Motor neuron (in vitro differentiated cells): ENCODE measurements at places on chromosomes 7 and 10.

- no peak for ATAC-seq
These were observed 1.5 kb downstream of the ABCB4 start for GRCh38 chr7:87473986-87474385.

GRCh38 chr10:5659702-5660528 lies 6.5 kb downstream of the ASB13 start:
- no peak for ATAC-seq

DNA sequence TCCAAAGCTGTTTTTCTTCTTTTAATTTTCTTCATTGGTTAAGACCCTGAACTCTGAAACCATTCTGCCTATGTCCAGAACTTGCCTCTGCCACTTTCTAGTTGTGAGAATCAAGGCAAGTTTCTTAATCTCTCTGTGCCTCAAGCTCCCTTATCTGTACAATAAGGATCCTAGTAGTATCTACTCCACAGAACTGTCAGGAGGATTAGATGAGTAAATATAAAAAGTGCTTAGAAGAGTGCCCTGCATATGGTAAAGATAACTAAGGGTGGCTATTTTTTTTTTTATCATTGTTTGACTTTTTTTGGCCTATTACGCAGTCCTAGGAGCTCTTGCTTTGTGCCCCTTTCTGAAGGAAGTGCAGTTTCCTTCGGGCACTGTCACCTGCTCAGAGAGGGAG lies 46.4 kb upstream of the RAPGEF5 start:
- ATAC-seq = no peak

- ATAC-seq = no peak
These were observed 268.4 kb downstream of the TCERG1L start for GRCh38 chr10:131043039-131043691.

DNA sequence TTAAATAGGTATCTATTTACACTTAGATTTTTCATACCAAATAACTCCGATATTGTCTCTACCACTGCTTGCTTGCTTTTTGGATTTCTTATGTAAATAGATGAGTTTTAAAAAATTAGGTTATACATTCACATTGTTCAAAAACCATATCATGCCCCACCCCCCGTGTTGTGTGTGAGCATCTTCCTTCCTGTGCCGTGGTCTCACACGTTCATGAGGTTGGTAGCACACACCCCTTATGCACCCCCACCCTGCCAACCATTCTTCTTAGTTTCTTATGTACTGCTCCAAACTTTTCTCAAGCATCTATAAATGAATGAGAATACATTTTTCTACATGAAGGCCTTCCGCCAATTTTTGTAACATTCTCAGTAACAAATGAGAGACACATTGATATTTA lies 115.6 kb downstream of the FANK1 start:
- ATAC-seq = no peak

- ATAC-seq = no peak
These were observed 60.4 kb downstream of the VIPR2 start for GRCh38 chr7:159084069-159084801.

DNA sequence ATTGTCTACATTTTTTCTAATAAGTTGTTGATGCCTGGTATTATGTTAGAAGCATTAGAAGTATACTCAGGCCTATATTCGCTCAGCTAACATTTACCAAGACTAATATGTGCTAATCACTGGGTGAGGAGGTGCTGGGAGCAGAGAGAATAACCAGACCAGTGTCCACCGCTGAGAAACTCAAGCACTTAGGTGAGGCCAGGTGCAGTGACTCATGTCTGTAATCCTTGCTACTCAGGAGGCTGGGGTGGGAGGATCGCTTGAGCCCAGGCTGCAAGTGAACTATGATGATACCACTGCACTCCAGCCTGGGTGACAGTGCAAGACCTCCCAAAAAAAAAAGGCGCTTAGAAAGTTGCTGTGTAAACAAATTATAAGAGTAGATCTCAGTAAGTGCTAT lies 182.2 kb upstream of the AOAH start:
- no peak for ATAC-seq

GRCh38 chr10:46026106-46026505 lies 4.3 kb downstream of the NCOA4 start:
- no peak for ATAC-seq

DNA sequence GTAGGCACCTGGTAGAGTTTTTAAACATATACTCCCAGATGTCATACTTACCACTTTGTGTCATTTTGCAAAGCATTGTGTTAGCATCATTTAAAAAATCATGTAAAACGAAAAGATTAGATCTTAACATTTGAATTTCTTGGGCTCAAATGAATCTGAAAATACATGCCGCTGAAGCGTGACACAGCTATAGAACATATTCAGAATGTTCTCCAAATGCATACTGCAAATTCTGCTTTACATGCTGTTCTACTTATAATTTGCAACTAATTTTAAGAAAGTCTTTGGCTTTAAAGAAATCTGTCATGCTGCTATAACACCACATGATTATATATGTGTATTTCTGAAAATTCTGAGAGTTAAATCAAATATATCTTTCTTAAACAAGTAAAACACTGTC lies 109.2 kb upstream of the CAV2 start:
- ATAC-seq = no peak

DNA sequence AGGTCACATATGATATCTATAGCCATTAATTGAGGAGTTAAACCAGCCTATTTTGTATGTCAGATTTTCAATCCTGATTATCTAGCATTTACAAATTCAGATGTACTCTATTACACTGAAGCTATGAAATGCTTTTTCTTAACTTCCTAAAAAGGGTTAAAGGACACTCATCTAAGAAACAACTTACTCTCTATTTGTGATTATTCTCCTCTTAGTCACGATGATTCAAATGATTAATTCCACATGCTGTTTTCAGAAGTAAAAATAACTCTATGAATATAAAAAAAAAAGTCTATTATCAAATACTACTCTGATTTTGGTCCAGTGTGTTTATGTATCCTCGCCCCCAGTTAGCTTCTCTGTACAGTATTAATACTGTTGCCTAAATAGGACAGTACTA lies 1199.9 kb downstream of the GATA3 start:
- no peak for ATAC-seq

- ATAC-seq = peak; percentile 95
These were observed 89.5 kb downstream of the ANK3 start for GRCh38 chr10:60299961-60300883.

DNA sequence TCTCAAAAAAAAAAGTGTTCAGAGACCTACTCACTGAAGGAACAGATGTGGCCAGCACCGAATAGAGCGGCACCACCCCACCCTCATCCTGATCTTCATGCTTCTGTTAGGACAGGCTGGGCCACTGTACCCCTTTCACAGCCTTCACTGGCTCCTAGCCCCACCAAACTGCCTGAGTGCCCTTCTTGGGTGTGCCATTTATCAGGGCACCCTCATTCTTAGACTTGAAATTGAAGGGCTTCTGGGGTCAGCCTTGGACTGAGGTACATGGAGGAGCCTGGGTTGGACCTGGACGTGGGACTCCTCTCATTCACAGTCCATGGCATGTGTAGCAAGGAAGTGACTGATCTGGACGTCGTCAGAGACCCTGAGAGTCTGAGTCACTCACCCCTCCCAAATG lies 190.3 kb downstream of the COBL start:
- ATAC-seq = no peak

DNA sequence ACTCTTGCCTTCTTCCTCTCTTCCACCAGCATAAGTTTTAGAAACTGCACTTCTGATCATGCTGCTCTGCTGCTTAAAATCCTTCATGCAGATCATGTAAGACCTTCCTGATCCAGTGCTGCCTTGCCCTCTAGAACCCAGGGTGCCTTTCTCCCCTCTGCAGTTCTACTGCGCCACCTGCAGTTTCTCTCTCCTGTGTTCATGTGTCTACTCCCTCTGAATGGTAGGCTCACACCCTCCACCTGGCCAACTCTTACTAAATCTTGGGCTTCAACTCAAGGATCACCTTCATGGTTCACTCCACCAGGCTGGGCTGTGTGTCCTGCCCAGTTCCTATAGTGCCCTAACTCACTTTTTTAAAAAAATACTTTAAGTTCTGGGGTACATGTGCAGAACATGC lies 174.6 kb upstream of the ITGB1 start:
- peak; percentile 54 for ATAC-seq

DNA sequence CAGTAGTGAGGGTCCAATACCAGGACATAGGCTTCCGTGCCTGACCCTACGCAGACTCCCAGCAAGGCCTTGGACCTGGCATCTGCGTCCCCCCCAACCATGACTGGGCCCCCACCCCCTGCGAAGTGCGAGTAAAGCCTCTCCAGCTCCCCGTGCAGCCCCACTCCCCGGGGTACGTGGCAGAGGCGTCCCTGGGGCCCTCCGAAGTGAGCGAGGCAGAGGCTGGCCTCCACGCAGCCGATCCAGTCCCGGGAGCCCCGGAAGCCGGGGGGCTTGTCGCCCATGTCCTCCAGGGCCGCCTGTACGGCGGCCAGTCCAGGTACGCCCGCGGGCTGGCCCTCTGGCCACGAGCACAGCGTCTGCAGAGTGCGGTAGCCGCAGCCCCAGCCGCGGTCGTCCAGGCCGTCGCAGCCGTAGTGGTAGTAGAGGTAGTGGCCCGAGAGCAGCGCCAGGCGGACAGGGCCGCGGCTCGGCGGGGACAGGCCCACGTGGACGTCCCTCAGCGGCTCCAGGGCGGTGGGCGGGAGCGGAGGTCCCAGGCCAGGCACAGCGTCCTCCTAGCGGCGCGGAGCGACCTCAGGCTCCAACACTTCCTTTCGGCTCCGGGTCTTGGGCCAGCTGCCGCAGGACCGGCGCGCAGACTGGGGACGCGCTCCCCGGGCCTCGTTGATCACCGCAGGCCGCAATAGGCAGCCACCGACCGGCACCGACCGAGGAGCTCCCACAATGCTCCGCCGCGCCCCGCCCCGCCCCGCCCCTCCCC lies at the start of gene UFSP1:
Gene UFSP1, minus strand, starts transcription at position 728 of the 763 bp plus-strand sequence. Its CDS starts 444 bp downstream, at position 284.
- peak; percentile 62 for ATAC-seq

DNA sequence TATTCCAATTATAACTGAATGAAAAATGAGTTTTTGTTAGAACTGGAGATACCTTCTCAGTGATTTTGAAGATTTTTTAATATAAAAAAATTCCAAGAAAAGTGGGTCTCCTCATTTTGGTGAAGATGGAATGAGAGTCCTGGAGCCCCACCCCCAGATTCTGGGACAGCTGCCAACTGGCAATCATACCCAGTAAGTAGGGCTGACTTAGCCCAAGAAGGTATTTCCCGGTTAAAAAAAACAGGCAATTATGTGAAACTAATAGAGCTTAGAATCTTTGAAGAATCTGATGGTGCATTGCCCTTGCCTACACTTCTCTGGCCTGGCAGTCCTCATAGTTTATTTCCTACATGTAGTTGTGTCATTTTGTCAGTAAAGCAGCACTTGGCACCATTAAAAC lies 52.8 kb upstream of the VWDE start:
- ATAC-seq = no peak

- no peak for ATAC-seq
These were observed 3.8 kb downstream of the AHCYL2 start for GRCh38 chr7:129228633-129229032.

DNA sequence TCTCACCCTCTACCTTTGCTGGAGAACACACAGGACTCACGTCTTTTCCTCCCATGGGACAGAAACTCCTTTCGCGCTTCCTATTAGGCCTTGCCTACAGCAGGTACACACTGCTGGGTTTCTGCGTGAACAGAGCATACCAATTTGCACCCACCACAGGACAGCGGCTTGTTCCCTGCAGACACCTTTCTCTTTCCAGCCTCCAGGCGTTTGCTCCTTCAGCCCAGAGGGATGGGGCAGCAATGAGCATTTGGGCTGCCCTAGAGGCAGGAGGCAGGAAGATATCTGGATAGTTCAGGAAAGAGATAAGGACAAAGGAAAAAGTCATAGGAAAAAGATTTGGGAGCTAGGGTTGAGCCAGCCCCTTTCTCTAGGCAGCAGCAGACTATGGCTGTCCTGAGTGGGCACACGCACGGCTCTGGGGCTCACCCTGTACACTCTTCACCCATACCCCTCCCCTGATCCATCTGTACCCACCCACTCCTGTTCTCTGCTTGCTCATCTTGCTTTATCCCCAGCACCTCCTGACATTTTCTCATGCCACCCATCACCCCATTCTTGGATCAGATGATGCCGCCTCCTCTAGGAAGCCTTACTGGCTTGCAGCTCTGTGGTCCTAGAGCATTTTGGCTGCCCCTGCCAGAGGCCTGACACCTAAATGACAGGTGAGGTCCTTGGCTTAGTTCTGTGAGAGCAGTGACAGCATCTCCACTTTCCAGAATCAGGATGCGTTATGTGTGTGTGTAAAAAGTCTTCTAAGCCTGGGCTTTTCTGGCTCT lies 40.7 kb upstream of the SPDYE3 start:
- no peak for ATAC-seq

DNA sequence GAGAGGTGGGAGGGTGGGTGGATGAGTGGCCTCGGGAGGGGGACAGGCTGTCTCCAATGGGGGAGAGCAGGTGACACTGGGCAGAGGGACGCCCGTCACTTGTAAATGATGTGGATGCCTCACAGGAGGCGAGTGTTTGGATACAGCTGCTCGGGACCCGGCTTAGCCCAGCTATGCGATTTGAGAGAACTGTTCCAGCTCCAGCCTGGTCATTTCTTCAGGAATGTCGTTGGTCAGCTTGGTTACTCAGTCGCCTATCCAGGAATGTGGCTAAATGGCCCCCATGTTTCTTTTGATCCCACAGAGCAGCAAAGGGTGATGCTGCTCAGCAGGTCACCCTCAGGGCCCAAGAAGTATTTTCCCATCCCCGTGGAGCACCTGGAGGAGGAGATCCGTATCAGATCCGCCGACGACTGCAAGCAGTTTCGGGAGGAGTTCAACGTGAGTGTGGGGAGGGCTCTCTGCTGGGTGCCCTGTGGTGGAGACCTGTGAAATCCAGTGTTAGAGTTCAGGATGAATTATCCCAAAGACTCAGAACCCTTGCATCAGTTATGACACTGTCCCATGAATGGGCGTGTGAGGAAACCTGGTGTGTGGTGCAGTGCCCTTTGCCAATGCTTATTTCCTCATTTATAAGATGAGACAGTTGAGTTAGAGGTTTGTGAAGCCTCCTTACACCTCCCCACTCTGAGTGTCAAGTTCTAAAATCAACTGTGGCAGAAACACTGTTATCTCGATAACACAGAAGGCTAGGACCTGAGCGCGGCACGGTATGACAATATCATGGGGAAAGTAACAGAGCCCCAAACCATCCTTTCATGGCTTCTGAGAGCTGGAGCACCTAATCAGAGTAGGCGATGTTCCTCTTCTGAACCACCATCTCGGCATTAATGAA lies 76.8 kb downstream of the MKI67 start:
- ATAC-seq = no peak

DNA sequence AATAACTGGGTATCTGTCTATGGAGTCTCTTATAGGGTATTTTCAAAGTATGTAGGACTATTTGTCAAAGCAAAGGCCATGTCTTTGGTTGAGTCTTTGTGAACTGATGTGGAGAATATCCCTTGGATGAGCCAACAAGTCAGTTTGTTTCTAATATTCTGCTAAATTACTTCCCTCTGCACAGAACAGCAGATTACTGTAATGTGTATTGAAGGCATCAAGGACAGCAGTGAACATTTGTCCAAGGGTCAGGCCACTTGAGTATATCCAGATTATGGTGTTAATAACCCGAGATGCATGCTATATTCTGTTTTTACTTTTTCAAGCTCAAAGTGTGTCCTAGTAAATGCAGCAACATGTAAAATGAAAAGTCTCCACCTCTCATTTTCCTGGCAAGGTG lies 144.2 kb upstream of the GLI3 start:
- no peak for ATAC-seq
